NCI-H1930 (cell line): ENCODE measurements at places on chromosomes 12 and 14.

GRCh38 chr12:40632933-40633332 is 59.3 kb upstream of the CNTN1 start:
- DNase-seq, result no peak

DNA sequence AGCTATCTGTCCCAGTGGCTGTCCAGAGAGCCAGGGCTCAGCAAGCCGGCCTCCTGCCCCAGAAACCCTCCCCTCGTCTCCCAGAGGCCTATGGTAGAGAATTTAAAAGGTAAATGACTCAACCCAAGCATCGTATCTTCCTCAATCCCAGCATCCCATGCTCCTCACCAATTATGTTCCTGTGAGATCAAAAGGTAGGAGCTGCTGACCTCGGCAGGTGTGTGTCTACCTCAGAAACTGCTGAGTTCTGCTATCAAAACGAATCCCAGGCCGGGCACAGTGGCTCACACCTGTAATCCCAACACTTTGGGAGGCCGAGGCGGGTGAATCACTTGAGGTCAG is 49.3 kb downstream of the FOXN3 start:
- DNase-seq, result no peak

GRCh38 chr14:61584331-61584741 is 111.0 kb upstream of the HIF1A start:
- DNase-seq, result no peak

- DNase-seq, result no peak
Measured at GRCh38 chr12:95227818-95228356, 10.3 kb downstream of the VEZT start.

DNA sequence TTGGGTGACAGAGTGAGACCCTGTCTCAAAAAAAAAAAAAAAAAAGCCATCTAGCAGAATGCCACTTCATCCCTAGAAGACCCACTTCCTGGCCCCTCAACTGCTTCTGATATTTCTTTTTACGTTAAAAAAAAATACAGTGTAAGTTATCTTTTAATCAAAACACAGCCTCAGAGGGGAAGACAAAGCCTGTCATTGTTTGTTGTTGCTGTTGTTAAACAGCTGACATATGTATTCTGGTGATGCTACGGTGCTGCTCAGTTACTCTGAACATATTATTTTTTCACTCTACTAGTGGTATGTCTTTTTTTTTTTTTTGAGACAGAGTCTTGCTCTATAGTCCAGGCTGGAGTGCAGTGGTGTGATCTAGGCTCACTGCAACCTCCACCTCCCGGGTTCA is 75.4 kb downstream of the PAPLN start:
- DNase-seq, result no peak

- no peak for DNase-seq
Measured at GRCh38 chr12:110289044-110289710, 8.1 kb downstream of the ATP2A2 start.

DNA sequence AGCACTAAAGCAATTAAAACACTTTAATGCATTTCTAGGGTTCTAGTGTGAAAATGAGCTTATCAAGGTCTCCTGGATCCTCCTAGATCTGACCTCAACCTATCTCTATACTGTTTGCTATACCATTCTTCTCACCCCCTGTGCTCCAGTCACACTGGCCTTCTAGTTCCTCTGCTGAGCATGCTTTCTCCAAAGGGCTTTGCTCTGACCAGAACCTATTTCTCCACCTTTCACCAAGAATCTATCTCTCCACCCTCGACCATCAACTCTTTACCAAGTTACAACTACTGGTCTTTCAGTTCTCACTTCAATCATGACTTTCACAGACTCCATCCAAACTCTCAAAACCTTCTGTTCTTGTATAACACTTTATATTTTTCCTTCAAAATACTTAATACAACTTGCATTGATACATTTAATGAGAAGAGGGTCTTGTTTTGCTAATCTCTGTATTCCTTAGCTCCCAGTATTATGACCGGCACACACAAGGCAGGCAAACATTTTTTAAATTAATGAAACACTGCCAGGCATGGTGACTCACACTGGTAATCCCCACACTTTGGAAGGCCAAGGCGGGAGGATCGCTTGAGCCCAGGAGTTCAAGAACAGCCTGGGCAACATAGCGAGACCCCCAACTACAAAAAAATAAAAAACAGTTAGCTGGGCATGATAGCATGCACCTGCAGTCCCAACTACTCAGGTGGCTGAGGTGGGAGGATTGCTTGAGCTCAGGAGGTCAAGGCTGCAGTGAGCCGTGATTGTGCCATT is 22.8 kb downstream of the PPP1R12A start:
- no peak for DNase-seq

- no peak for DNase-seq
Measured at GRCh38 chr12:74941670-74942069, 268.0 kb downstream of the KCNC2 start.

DNA sequence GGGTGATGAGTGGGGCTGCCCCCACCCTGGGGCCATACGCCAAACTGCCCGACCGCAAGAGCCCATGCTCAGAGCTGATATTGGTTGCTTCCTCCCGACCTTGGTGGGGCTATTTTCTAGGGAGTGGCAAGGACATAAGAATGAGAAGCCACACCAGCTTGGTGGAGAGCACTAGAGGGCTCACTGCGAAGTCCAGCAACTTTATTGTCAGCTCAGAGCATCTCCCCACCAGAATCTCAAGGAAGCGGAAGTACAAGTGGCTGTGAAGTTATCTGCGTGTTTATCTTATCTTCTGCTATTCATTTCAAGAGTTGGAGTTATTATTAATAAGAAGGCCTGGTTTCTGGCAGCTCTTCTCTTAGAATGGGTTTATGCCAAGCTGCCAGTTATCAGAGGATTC is 4.9 kb upstream of the PLXNC1 start:
- DNase-seq, result no peak

DNA sequence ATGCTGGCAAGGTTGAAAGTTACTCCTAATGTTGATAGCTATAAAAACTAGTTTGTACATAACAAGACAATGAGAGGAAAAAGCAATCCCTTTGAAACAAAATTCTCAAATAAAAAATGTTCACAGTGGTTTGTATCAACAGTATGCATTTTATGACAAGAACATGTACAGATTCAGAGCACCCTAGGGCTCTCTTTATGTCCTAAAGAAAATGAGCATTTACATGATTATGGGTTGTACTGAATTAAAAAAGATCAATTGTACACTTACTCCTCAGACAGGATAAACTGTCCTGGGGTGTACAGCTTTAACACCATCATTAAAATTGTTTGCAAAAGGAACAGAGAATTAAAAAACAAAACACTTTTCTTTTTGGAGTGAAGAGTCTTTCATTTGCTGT is 22.2 kb downstream of the PPP1CC start:
- DNase-seq, result no peak

- no peak for DNase-seq
Measured at GRCh38 chr12:87768501-87769287, 260.5 kb downstream of the C12orf50 start.

- no peak for DNase-seq
Measured at GRCh38 chr12:15404485-15404884, 82.2 kb downstream of the PTPRO start.

DNA sequence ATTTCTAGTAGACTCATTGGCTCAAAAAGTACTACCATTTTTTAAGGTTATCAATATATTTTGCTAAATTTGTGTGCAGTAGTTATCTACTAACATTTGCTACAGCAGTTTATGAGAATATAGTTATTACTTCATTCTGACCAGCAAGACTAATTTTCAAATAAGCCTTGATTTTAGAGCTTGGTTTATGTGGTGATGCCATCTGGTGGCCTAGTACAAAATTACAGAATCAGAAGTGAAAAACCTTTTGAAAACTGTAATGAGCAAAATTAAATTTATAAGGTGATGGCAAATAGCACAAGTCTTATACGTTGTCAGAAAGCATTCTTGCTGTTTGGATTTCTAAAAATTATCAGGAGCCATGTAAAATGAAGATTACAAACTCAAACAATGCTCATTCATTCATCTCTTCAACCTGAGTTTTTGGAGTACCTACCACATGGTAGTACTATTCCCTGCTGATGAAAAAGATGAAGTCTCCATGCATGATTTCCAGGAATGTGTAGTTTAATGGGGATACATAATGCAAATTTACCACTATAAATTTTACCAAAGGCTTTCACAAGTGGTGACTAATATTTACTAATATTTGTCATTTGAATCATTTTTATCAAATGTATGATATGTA is 51.0 kb downstream of the MAGOHB start:
- DNase-seq, result peak; percentile 16

DNA sequence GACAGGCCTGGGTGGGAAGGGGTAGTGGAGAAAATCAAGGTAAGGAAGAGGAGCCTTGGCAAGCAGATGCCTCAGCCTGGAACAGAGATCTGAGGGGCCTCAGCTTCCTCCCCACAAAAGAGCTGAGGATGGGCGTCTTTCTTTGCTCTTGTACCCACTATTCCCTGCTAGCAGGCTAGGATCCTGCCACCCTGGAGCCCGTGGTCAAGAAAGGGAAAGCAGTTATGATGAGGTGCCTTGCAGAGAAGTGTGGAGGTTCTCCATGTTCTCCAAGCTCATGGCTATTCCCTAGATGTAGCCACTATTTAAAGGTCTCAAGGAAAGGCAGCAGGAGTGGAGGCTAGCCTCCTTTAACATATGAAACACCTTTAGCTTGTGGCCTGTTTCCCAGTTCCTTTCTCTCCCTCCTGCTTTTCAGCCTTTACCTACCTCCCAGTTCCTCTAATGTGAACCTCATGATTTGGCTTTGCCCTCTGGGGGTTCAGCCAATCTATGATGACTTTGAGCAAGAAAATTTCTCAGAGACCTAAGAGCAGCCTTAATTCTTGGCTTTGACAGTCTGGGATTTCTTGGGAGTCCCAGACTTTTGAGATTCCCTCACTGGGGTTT is 1.1 kb downstream of the IKZF4 start:
- no peak for DNase-seq

- no peak for DNase-seq
Measured at GRCh38 chr12:132284827-132285741, 44.3 kb downstream of the GALNT9 start.

- DNase-seq, result no peak
Measured at GRCh38 chr14:100469632-100470522, 117.3 kb downstream of the BEGAIN start.

DNA sequence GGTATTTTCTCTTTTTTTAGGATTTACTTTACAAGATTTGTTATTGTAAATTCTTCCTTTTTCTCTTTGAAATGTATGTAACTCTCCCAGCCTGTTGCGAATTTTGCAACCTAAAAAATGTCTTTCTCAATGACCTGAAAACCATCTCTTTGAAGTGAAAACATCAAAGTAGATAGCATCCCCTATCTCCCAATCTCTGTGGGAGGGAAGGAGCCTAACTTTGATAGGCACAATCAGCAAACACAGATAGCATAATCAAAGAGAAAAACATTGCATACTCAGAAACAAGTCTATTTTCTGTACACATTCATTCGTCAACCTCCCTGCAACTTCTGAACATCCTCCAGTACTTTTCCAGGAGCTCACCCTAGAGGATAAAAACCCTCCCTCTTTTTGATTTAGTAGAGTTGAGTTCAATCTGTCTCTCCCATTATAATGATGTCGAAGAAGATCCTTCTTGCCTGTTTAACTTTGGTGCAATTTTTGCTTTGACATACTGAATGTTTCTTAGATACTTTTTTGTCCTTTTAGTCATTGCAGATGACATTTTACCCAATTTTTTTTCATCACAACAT is 849.2 kb upstream of the LRFN5 start:
- DNase-seq, result no peak

- DNase-seq, result no peak
Measured at GRCh38 chr12:117067016-117067415, 32.2 kb downstream of the TESC start.

GRCh38 chr14:75433631-75434071 is 5.8 kb downstream of the JDP2 start:
- DNase-seq, result no peak

DNA sequence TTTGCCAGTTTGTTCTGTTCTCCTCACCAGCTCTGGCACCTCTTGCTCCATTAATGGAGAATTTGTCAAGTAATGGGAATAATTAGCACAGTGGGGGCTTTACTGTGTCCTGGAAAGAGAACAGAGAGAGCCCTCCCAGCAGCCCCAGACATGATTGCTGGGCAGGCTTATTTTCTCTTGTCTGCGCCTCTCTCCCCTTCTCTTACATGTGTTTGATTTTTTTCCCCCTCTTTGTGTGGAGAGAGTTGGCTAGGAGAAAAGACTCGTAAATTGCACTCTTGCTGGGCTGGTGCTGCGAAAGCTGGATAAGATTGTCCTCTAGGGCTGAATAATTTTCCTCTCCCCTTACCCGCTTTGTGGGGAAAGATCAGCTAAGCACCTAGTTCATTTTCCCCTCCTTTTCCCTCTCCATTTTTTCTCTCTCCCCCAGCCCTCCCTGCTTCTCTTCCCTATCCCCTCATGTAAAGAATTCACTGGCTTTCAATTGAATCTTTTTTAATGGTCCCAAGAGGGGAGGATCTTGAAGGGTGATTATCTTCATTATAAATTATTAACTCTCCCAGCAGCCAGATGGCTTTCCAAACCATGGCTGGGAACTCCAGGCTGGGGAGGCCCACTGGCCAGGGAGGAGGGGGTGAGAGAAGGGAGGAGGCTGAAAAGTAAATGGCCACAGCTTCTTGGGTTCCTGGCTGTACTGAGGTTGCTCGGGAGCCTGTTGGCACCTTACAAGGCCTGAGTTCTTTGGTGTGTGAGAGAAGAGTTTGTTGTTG is 62.2 kb downstream of the NRXN3 start:
- peak; percentile 46 for DNase-seq

DNA sequence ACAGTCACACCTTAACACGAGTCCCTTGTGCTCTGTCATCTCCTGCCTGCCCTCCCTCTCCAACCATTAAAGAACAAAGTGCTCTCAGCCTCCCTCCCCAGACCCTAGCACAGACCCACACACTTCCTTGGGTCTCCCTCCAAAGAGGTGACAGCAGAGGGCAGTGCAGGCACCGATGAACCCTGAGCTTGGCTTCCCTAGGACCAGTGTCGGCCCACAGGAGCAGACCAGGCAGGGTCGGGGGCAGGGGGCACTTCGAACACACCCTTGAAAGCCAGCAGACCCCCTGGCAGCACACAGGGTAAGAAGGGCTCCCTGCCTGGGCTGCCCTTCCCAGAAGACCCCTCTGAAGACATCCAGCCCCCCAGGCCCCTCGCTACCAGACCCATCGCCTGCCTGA is 7.0 kb downstream of the CDK2AP1 start:
- no peak for DNase-seq

DNA sequence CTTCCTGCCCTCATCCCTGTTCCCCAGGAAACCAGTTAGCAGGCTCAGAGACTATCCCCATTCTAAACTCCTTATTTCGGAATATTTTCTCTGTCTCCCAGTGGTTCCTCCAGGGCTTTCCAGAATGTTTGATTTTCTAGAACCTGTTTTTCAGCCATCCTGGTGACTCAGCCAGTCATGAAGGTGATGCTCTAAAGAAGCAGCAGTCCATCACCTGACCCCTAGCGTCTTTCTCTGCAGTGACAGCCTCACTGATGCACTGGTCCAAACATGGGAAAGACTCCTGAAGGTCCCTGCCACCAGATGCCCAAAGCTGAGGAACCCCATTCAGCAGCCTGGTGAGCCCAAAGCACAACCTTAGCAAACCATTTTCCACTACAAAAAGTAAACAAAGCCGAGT is 212.6 kb downstream of the PHETA1 start:
- no peak for DNase-seq

GRCh38 chr14:61470261-61470960 is 149.0 kb downstream of the PRKCH start:
- no peak for DNase-seq
